ENCODE measurements at places on chromosomes 4 and X. TPM values are rescaled to one million over a fixed set of nuclear protein-coding genes. Genes with fewer than 3 reads are reported as not detected.

GRCh38 chrX:119640731-119641170 is 34.5 kb upstream of the NKRF start:
- DNase-seq = peak; percentile 28

DNA sequence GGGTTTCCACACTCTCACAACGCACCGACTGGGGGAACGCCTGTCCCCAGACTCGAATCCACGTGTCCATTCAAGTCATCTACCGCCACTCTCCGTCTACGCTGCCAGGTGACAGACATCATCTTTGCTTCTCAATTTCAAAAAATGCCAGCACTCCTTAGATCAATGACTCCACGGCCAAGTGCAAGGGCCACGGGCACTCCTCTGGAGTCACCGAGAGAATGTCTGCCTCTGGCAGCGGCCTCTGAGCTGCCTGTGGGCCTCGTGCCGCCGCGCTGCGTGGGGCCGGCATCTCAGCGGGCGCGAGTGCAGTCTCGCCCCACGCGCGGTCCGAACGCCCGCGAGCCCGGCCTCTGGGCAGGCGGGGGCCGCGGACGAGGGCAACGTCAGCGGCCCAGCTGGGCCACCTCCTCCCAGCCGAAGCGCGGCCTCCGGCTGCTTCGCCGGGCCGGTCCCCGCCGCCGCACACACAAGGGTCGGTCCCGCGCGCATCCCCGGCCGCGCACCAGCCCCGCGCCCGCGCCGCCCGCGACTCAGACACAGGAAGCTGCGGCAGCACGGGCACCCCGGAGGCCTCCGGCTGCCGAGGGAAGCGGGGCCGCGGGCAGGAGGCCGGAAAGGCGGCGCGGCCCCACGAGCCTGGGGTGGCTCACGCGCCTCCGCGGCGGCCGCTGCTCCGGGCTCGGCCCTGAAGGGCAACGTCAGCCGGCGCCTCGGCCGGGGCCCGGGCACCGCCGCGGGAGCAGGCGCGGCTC is 450 bp downstream of the ACSL1 start:
- DNase-seq = peak; percentile 39

DNA sequence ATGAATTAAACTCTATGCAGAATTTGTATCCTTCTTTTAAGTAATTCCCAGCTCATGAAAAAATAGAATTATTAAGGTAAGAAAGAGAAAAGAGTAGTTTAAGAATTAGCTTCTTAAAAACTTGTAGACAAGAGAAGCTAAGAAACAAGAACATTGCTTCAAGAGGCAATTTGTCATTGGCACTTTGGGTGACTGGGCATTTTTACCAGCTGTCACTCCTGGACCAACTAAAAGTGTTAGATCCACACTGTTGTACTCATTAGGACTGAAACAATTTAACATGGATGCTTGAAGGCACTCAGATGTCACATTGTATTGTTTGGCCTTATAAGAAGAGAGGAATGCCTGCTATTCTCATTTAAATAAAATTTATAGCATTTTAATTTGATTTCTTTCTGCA is 7.4 kb downstream of the COL25A1 start:
- peak; percentile 70 for DNase-seq

DNA sequence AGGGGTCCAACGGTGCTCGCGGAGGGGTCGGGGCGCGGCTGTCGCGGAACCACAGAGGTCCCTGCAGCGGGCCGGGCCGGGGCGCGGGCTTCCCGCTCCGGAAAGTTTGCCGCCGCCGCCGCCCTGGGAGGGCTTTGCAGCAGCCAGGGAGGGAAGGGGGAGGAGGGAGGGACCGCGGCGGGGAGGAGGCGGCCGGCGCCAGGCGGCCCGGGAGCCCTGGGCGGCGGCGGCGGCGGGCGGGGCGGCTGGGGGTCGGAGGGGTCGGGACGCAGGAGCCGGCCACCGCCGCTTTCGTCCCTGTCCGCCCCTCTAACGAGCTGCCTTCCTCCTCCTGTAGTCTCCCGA is 375 bp downstream of the FGFR3 start:
- DNase-seq = no peak

- no peak for DNase-seq
Observed at GRCh38 chr4:21884615-21885014, 64.0 kb downstream of the KCNIP4 start.

DNA sequence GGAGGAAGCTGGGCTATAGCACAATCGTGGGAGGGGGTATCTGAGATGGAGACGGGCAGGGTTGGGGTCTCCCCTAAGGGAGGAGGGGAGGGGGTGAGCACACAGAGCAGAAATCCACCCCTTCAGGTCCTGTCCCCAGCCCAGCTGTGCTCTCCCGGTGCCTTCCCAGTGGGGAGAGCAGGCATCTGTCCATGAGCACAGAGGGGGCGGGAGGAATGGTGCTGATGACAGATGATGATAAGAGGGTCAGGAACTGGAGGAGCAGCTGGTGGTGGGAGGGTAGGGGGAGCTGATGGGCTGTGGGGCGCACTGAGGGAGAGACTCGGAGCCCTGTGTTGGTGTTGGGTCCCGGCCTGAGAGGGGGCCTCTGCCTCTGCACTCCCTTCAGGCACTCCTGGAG is 8.6 kb downstream of the ATP2B3 start:
- DNase-seq = no peak

- DNase-seq = peak; percentile 9
Observed at GRCh38 chr4:33369446-33369845, 2649.3 kb downstream of the PCDH7 start.

DNA sequence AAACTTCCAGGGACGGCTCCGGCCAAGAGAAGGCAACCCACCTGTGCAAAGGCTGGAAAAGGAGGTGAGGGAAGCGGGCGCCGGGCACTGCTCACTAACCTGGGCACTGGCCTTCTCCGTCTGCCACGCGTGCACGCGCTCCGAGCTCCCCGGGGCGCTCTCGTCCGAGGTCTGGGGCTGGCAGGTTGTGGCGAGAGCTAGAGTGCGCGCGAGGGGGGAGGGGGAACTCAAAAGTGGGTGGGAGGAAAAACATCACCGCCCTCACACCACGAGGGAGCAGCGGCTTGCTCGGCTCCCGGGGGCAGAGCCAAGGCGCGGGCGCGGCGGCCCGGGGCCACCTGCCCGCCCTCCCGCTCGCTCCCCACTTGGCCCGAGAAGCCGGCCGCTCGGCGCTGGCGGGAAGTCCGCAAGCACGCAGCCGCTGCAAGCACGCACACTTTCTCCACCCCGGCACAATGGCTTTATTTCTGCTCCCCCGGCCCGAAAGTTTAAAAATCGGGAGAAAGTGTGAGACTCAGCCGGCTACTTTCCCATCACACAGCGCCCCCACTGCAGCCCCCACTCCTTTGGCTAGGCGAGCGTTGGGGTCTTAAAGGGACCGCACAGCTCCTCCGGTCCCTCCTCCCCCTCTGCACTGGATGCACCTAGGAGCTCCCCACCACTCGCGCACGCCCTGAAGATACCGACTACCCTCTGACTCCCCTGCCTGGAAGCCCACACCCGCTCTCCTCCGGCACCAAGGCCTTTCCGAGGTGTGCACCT is at the start of gene CHRDL1:
TSS of gene CHRDL1 (minus strand) at position 173 of the 762 bp plus-strand sequence. CDS start 3,636 bp downstream, outside the sequence.
- no peak for DNase-seq

DNA sequence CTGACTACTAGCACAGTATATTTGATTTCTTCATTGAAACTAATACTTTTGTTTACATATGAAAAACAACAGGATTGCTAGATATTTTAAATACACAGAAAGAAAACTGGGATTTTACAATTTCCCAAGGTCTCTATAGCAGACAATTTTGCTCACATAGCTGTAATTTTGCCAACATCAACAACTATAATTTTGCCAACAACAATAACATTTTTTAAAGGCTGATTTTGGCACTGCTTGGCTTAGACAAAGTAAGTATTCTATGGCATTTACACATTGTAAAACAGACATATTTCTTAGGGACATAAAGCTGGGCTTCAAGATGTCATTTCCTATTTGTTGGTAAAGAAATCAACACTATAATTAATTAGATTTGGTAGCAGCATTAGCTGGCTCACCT is 922.1 kb downstream of the RAB28 start:
- DNase-seq = no peak

- DNase-seq = peak; percentile 9
Observed at GRCh38 chr4:19686456-19686855, 565.2 kb upstream of the SLIT2 start.

DNA sequence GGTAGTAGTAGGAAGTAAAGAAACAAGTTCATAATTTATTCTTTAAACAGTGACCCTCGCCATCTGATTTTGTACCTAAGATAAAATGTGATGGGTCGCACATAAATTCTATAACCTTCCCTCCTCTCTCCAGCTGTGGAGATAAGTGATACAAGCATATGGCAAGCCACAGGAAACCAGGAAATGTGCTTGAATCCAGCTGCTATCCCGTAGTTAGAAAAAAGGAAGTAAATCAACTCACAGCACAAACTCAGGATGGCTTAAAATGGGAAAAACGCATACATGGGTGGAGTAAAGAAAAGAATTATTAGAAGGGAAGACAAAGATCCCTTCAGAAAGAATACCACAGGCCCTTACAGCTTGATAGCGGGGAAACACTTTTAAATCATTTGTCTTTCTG is 78.2 kb downstream of the ZNF827 start:
- DNase-seq = no peak

DNA sequence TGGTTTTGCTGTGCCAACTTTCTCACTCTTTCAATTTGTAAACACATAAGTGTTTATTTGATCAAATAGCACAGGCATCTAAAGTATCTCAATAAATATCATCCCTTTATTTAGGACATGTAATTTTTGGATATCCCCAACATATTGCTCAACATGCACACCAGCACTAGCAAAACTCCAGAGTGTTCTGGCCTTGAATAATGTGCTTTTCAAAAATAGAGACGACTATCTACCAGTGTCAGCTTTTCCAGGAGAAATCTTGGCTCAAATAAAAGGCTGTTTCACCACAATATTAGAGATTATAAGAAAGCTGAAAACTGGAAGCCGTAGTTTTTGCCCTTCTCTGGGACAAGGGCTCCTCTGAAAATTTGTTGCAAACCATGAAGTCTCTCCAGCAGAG is 67.0 kb downstream of the MAOB start:
- DNase-seq = no peak

DNA sequence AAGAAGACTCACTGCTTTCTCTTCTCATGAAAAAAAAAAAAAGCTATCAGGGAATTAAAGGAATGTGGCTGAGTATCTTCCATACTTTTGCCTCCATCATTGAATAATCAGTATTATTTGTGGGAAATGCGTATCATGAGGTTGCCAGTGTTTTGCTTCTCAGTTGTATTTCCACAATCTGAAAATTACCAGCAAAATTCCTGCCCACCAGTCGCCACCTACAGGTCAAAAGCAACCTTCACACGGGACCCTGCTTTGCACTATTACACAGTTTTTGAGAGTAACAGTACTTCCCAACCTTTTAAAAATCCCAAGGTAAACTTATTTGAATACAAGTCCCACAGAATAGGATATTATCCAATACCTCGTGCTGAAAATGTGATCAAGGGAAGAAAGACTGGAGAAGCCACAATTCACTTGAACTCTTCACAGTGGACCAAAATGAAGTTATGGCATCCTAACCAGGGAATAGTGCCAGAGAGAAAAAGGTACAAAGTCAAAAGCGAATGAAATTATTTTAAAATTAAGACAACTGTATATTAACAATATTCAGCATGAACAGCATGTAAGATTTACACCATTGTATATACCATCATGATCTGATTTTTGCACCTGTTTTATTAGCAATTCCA is 30.4 kb downstream of the PGRMC1 start:
- peak; percentile 32 for DNase-seq

DNA sequence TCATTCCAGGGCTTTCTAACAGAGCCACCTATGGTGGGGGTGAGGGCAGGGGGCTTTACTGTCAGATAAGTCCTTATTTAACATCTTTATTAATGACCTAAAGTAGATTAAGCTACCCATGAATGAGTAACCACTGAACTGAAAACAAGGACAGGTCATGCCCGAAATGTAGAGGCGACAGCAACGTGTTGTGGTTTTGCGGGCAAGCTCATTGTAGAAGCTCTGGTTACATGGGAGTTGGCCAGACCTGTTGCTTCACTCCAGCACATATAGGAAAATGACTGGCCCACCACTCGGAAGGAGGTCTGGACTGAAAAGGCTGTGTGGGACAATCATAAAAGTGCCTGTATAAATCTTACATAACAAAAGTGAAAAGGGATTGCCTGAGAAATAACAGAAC is 109.6 kb upstream of the NDP start:
- peak; percentile 41 for DNase-seq

DNA sequence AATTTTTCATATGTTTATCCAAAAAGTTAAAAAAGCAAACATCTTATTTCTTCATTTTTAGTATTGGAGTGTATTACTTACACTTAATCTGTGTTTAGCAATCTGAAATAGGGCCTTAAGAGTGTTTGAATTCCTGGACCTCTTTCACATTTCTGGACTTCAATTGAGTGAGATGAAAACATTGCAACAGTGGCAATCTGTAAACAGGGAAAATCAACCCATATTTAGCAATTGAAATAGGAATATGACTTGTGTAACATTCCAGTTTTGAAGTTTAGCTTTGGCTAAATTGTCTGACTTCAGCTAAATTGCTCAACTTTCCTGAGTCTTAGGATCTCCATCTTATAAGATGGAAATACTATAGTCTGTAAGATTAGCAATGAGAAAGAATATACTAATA is 34.6 kb upstream of the FHL1 start:
- DNase-seq = no peak

CENPVL2 gene
- not detected for total RNA-seq

TMPRSS11F gene
- total RNA-seq = not detected

NEUROG2 gene
- total RNA-seq = 0.40 TPM

TMSB15A gene
- 0.35 TPM for total RNA-seq
